Tracheal epithelial cell (primary cell): ENCODE measurements at places on chromosomes 6 and 20. TPM values are rescaled to one million over a fixed set of nuclear protein-coding genes. Genes with fewer than 3 reads are reported as not detected.

Gene GTF2H4
- total RNA-seq = 12.3 and 13.4 TPM in 2 replicates

Gene PPP1R14C
- total RNA-seq = 89.9 and 169 TPM in 2 replicates

Gene RBPJL
- total RNA-seq = not detected in 2 replicates

Gene HRH3
- total RNA-seq = not detected in 2 replicates

Gene FOXC1
- 5.3 and 6.2 TPM in 2 replicates for total RNA-seq

Gene CD83
- total RNA-seq = 0.64 and 4.6 TPM in 2 replicates

Gene DOK5
- total RNA-seq = 0.24 TPM in 1 of 2 replicates, not detected in the other

Gene C6orf163
- total RNA-seq = 1.4 TPM in 1 of 2 replicates, not detected in the other

Gene KIAA0408
- total RNA-seq = not detected in 2 replicates

Gene NAPB
- total RNA-seq = 5.1 and 6.4 TPM in 2 replicates

Gene BANF2
- total RNA-seq = not detected in 2 replicates

Gene LGSN
- 0.21 TPM in 1 of 2 replicates, not detected in the other for total RNA-seq

Gene TCP11
- not detected in 2 replicates for total RNA-seq

Gene EPHA7
- total RNA-seq = 0.24 TPM in 1 of 2 replicates, not detected in the other

Gene TMC2
- total RNA-seq = not detected in 2 replicates

Gene CYP24A1
- total RNA-seq = 15.2 and 17.5 TPM in 2 replicates

Gene ADGRB3
- total RNA-seq = under 0.01 TPM in 1 of 2 replicates, not detected in the other

Gene PCNA
- total RNA-seq = 66.0 and 107 TPM in 2 replicates

Gene TFAP2C
- total RNA-seq = 1.7 and 1.9 TPM in 2 replicates

Gene MYCT1
- 0.64 and 0.72 TPM in 2 replicates for total RNA-seq
